Stimulated activated CD4-positive, alpha-beta T cell treated with anti-CD3 and anti-CD28 coated beads, TNF-alpha, amount 100 ng/mL, for 48 hours (primary cell): ENCODE measurements at places on chromosomes 1 and 21.
A peak's percentile ranks its signal among the peaks of the same experiment; 100 is the strongest.

DNA sequence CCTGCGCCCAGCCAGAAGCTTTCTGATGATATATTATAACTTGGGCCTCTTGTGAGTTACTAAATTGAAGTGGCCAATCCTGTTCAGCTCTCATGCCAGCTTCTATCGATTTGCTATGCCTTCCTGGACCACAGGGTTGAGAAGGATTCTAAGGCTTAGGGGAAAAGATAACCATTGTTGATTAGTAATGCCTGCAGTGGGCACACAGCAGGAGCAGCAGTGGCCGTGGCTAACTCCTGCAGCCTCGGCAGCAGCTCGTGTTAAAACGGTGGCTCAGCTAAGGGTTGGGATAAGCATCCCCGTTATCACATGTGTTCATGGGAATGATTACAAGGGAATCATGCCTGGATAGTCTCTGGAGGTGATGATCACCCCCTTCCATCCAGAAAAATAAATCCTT lies 20.5 kb upstream of the KCNE2 start:
- no peak for DNase-seq

- no peak for DNase-seq
Observed at GRCh38 chr1:156667610-156667967, 9.6 kb downstream of the NES start.

DNA sequence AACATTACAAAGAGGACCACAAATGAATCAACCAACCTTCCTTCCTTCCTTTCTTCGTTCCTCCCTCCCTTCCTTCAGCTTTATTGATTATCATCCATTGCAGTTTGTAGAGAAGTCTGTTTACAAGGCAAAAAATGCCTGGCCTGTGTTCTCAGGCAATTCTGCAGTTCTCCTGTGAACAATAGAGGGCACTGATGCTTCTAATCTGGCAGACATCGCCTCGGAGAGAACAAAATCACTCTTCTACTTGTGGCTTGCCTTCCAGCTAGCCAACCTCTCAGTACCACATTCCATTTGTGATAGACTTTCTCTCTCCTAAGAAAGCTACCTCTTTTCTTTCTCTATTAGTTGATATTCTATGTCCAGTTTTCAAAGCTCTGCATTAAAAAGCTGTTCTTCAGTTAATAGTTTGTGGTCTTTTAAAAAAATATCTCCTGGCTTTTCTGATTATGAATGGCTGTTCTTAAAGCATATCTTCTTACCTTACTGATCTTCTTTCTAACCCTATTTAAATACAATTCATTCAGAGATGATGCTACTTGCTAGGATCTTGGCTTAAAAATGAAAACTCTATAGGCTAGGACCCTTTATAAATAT lies 26.9 kb upstream of the ESRRG start:
- no peak for DNase-seq

GRCh38 chr1:12005488-12006166 lies 13.7 kb upstream of the MIIP start:
- no peak for DNase-seq

DNA sequence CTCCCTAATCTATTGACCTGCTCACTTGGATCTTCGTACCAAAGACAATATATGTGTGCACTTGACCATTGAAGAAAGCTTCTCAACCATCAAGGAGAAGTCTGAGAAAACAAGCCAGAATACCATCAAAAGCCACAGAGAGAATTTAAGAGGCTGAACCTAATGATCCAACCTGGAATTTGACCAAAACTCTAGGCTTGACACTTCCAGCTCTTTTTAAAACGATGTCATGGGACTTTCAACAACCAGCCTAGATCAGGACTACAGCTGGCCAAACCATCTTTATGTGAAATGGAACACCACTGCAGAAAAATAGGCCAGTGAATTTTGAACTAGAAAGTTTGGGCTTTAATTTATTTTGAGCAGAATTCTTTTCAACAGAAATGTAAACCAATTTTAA lies 444.4 kb downstream of the LTN1 start:
- no peak for DNase-seq

GRCh38 chr1:46615088-46615487 lies 1.5 kb downstream of the MOB3C start:
- no peak for DNase-seq

DNA sequence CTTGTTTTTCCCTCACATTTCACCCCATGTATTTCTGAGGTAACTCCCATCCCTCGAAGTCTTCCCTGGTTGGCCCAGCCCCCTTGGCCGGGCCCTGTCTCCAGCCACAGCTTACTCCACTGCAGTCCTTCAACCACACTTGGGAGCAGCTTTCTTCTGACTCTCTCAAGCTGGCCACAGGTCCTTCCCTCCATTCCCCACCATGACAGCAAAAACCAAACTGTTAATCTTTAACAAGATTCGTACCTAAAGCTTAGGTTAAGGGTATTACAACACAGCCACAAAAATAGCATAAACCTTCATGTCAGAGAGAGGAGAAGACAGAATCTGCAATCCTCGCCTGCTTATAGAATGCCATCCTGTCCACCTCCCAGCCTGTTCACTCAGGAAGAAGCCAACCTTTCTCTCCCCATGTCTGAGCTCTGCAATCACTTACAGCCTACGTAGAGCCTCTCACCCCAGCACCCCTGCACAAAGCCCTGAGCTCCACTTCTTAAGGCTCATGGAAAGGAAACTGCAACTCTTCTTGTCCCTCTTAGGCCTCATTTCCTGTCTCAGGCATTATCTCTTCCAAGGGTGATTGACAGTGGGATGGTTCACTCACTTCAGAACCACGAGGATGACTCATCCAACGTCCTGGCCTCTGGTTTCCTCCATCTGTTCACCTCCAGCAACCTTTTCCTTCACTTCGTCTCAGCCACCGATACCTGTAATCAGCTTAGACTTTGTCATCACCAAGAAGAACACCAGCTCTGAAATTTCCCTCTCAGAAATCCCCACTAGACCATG lies 72.8 kb downstream of the CD2 start:
- DNase-seq = peak; percentile 65

DNA sequence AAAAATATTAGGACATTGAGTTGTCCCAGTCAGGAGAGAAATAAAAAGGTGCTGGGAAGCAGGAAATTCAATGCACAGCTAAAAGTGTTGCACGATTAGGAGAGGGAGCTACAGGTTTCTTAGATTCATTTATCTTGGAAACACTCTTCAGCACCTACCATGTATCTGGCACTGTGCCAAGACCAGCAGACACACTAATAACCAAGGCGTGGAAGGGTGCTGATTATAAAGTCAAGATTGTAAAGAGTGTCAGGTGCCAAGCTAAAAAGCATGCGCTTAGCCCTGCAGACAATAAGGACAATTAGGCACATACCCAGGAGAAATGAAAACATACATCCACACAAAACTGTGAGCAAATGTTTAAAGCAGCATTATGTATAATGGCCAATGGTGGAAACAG lies 129.9 kb downstream of the DSCAM start:
- no peak for DNase-seq

DNA sequence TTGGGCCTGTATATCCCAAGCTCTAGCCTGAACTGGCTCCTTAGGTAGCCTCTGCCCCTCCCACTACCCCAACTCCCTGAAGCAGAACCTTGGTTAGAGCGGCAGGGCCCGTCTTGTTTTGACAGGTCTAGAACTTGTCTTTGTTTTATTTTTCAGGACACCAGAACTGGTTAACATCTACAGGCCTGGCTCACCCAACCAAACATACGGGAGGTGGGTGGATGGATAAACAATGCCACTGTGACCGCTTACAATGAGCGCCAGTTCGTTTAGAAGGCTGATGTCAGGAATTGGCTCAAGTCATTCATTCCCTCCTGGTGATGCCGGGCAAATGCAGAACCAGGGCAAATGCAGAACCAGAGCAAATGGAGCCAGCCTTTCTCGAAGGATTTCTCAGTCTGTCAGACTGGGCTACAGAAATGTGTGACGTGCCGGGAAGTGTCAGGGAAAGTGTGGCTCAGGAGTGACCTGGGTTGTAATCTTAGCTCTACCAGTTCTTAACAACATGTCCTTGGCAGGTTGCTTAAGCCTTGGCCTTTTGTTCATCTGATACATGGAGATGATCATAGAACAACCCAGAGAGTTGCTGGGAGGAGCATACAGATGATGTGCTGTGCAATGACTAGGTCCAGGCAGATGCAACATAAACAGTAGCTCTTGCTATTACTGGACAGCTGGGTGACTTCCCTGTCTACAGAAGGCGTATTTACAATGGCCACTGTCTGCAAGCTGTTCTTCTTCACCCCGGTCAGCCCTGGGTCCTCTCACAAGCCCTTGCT lies 30.5 kb upstream of the BTG2 start:
- DNase-seq = no peak

DNA sequence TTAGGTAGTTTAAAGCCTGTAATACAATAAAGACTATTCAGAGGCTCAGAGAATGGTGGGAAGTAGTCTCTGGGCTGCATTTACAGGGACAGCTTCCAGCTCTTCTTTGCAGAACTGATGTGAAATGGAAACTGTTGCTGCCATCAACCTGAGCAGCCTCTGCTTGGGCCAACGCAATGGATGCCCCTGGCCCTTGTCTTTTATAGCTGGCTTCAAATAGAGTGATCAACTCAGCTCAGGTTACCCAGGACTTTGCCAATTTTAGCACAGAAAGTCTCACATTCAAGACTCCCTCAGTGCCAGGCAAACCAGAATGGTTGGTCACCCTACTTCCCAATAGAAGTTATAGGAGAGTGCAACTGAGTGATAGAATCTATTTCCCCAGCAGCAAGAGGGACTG lies 18.1 kb upstream of the GALNT2 start:
- no peak for DNase-seq

GRCh38 chr1:212162635-212163034 lies 122.6 kb upstream of the PPP2R5A start:
- no peak for DNase-seq

- no peak for DNase-seq
Observed at GRCh38 chr21:33035147-33035546, 9.4 kb downstream of the OLIG2 start.

DNA sequence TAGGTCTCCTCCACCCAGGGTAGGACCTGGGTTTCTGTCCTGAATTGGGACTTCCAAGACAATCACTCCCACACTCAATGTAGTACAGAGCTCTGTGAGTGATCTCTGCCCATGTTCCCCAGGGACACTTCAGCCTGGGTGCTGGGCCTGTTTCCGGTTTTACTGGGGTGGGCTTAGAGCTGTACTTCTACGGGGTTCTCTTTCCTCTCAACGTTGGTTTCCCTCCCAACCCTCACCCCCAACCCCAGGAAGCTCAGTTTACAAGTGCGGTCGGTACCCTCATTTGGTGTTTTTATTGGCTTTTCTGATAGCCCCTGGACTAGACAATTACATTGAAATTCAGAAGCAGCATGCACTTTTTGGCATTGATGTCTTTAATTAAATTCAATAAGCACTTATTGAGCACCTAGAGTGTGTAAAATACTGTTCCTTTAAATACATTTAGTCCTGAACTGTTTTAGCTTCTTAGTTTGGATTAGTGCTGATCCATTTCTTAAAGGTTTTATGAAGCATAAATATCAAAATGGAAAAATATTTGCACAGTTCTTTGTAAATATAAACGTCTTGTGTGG lies 542 bp upstream of the XPR1 start:
- DNase-seq = no peak

GRCh38 chr21:28272272-28272992 lies 720.2 kb downstream of the LTN1 start:
- no peak for DNase-seq

GRCh38 chr1:173149887-173150286 lies 57.2 kb downstream of the TNFSF4 start:
- DNase-seq = peak; percentile 1

GRCh38 chr1:241707442-241707841 lies 55.4 kb downstream of the WDR64 start:
- DNase-seq = no peak

- no peak for DNase-seq
Observed at GRCh38 chr1:210535761-210536160, 207.1 kb downstream of the HHAT start.

DNA sequence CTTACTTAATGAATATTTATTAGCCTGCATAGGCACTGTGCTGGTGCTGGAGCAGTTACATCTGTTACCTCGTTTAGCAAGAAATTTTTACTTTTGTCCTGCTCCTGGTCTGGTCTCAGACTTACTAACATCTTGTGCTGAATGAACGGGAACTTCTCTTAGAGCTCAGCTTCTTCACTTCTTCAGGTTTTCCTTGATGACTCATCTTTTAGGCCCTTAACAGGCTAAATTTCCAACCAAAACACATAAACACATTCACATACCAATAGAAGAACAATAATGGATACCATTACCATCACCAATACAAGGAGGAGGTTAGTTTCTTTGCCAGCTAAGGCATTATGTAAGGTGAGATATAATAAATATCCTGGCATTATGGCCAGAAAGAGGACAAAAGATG lies 68.9 kb downstream of the IFI44 start:
- no peak for DNase-seq

- no peak for DNase-seq
Observed at GRCh38 chr21:32776743-32777142, 5.2 kb upstream of the PAXBP1 start.

DNA sequence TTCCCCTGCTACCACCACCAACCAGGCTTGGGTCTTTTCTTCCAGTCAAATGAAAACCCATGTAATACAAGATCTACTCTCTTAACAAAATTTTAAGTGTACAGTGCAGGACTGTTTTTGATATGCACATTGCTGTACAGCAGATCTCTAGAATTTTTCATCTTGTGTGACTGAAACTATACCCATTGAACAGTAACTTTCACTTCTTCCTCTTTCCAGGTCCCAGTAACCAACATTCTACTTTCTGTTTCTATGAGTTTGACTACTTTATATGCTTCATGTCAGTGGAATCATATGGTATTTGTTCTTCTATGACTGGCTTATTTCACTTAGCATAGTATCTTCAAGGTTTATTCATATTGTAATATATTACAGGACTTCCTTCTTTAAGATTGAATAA lies 45.3 kb upstream of the PLPPR4 start:
- no peak for DNase-seq

DNA sequence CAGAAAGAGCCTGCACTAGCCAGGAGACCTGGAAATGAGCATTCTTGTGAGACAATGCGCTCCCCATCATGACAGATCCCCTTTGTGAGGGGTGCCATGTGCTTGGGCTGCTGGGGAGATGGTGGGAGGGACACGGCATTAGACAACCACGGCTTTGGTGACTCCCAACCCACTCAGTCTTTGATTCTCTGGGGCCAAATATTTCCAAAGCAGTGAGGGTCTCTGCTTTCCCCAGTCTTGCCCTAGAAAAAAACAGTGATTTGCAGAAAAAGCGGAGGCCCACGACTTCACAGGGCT lies 10.2 kb downstream of the SLC45A3 start:
- no peak for DNase-seq

- no peak for DNase-seq
Observed at GRCh38 chr1:17610713-17611112, 71.2 kb downstream of the ARHGEF10L start.

DNA sequence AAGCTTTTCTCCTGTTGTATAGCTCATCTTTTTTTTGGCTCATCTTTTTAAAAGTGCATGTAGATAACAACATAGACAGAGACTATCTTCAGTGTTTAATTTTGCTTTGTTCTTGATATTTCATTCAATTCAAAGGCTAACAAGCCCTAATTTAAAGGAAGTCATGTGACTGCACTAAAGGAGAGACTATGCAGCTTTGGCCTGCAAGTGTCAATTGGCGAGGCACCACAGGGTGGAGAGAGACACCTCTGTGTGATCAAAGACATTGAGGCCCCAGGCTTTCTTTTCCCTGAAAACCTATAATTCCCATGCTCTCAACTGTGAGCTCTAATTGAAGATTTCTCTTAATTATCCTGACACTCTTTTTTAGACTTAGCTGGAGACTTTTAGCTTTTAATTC lies 53.6 kb downstream of the CHODL start:
- no peak for DNase-seq

GRCh38 chr1:37533317-37534093 lies 18.9 kb upstream of the MEAF6 start:
- DNase-seq = no peak
